ENCODE measurements at places on chromosomes 16 and 17.

DNA sequence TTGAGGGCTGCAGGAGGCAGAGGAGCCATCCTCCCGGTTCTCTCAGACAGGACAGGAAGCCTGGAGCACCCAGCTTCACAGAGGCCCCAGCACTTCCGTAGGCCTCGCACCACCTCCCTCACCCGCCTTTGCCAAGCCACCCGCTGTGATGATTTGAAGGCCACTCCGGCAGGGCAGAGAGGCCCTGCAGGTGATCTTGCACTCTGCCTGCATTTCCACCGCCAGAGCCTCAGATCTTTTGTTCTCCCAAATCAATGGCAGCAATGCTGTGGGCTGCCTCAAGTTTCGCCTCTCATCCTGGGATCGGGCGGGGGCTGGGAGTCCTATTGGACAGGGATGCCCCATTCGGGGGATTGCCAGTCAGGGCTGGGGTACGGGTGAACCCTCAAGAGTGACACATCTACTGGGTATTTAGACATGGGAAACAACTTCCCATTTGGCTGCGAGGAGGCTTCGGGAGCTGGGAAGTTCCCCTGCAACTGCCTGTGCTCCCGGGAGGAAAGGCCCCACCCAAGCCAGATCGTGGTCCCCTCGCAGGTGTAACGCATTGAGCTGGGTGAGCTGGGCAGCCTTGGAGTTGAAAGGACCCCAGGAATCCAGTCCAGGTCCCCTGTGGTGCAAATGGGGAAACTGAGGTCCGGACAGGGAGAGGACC, 34.8 kb upstream of the PEMT start:
- DNase-seq = no peak

- no peak for DNase-seq
Observed at GRCh38 chr17:13004336-13004735, 13.5 kb downstream of the ELAC2 start.

DNA sequence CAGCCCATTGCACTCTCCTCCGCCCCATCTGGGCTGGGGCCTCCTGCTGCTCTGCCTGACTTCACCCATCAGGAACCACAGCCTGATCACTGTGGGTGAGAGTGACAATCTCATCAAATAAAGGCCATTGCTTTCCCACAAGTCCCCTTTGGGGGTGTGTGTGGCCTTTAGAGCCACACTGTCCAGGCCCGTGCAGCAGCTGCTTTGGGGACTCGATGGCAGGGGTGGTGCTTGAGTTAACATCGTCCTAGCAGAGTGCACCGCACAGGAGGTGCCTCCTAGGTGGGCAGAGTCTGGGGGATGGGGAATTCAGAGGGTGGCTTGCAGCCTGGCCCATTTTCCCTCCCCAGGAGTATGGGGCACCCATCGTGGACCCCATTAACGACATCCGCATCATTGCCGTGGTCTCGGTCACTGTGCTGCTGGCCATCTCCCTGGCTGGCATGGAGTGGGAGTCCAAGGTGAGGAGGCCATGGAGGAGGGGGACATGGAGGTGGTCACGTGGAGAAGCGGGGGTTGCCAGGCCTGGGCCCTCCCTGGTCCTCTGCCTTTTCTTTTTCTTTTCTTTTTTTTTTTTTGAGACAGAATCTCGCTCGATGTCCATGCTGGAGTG, 5.4 kb downstream of the SLC12A3 start:
- DNase-seq = no peak

GRCh38 chr16:24291932-24292331, 35.8 kb downstream of the CACNG3 start:
- no peak for DNase-seq

GRCh38 chr17:8120520-8121406, 2.4 kb upstream of the ALOXE3 start:
- DNase-seq = peak; percentile 52

- no peak for DNase-seq
Observed at GRCh38 chr17:73911726-73912372, 267.6 kb upstream of the SDK2 start.

GRCh38 chr17:81499601-81499970, 13.0 kb downstream of the ACTG1 start:
- no peak for DNase-seq

GRCh38 chr17:80805032-80805751, 186.4 kb upstream of the CHMP6 start:
- no peak for DNase-seq
